ENCODE measurements at places on chromosomes 7 and 10.

GRCh38 chr7:20738518-20739481 is 47.9 kb downstream of the SP8 start:
- DNase-seq, result no peak

GRCh38 chr7:36264913-36265516 is 112.0 kb downstream of the EEPD1 start:
- no peak for DNase-seq

DNA sequence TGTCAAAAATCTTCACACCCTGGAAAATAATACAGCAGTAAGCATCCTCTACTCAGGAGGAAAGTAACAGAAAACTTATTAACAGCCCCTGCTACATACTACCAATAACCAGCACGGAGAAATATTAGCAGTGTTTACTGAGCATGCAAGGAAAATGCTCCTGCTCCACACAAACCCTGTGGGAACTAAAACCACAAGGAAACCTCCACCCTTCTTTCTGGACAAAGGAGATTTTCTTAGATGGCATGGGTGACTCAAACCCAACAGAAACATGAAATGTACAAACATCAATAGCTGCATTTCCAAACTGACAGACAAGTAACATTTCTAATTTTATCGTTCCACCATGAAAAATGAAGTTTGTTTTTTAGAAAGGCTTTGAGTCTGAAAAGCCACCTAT is 113.4 kb downstream of the VPS41 start:
- no peak for DNase-seq

GRCh38 chr7:28106321-28106829 is 74.2 kb downstream of the JAZF1 start:
- peak; percentile 41 for DNase-seq

DNA sequence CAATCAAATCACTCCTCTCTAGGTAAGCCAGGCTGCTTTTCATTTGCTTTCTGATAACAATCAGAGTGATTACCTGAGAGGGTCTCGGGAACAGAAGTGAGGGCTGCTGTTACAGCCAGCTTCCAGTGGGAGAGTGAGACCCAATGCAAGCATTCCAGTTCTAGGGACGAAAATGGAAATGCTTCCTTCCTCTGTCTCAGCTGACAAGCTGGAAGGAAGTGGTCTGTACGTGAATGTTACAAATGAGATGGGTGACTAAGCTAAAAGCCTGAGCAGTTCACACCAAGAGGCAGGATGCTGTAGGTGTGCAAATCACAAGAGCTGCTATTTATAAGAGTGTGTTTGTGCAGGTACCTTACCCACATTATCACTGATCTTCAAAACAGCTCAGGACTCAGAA is 772.4 kb downstream of the GRID1 start:
- no peak for DNase-seq

GRCh38 chr7:101963693-101964092 is 146.3 kb downstream of the CUX1 start:
- no peak for DNase-seq

GRCh38 chr10:97518301-97519043 is 19.7 kb downstream of the UBTD1 start:
- DNase-seq, result no peak

DNA sequence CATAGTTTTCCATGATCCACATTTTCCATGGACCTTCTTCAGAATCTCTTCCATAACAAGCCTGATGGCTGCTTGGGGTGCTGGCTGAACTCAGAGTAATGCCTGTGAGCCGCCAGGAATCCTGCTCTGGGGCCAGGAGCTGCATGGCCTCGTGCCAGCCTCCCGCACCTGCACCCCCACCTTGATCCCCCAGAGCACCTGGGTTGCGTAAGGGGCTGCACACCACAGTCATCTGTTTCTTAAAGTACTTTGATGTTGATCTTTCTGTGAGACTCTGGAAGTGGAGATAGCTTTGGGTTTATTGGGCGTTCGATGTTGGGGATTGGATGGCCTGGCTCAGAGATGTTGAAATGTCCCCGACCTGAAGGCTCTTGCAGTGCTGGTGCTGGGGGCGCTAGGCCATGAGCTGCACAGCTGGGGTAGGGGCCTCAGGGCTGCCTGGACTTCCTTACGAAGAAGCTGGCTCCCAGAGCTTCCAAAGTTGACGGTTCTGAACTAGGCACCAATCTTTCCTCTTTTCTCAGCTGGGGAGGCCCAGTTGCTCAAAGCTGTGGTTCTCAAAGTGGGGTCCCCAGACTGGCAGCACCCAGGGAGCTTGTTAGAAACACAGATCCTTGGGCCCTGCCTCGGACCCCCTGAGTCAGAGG is 534.0 kb downstream of the DNAJB6 start:
- DNase-seq, result no peak

DNA sequence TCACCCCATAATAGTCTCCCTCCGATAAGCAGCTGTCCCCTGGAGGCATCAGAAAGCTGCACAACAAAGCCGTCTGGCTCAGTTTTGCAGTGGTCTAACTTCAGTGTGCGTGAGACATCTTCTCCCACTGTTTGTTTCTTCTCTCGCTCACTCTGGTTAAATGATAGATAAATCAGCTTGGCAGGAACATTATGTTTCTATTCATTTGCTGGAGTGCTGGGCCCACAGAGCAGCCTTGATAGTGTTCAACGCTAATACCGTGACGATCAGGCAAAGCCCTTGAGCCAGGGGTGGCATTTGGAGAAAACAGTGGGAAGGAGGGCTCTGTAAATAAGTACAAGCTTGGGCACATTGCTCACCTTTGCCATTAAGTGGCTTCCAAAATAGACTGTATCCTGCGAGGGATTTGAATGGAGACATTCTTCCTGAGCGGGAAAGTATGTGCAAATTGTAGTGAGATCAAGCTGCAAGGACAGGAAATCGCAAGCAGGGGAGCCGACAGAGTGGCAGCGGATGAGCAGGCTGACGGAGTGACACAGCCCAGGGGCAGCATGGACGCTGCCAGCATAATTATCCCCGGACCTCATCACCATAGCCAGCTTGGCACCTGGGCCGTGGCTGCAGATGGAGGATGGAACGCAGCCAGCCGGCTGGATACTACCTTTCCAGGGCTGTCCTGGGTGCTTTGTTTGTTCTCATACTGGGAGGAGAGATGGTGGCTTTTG is 256.8 kb upstream of the FZD8 start:
- DNase-seq, result peak; percentile 90

GRCh38 chr7:137324796-137325696 is 18.5 kb downstream of the PTN start:
- DNase-seq, result no peak

GRCh38 chr10:12803776-12804175 is 197.7 kb downstream of the CCDC3 start:
- no peak for DNase-seq

- peak; percentile 54 for DNase-seq
Observed at GRCh38 chr10:44801383-44802327, 109.5 kb upstream of the TMEM72 start.

- DNase-seq, result no peak
Observed at GRCh38 chr7:33806298-33807154, 98.8 kb upstream of the BMPER start.

DNA sequence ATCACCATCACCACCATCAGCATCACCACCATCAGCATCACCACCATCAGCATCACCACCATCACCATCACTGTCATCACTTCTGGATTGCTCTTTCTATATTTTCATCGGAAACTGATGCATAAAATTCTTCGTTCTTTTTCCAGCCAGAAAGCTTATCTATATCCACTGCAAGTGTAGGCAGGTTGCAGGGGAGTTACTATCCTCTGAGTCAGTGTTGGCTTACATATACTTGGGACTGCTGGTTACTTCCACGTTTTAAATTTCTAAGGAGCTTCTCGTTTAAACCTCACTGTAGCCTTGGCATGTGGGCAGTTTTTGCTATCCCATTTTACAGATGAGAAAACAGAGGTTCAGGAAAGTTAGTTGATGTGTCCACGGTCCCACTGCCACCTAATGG is 66.1 kb downstream of the FOXL3 start:
- no peak for DNase-seq

DNA sequence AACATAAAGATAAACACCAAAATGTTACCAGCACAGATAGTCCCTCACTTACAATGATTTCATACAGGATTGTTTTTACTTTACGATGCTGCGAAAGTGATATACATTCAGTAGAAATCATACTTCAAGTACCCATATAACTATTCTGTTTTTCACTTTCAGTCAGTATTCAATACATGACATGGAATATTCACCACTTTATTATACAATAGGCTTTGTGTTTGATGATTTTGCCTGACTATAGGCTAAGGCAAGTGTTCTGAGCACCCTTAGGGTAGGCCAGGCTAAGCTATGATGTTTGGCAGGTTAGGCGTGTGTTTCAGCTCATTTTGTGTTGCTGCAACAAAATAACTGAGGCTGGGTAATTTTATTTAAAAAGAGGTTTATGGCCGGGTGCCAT is 155.0 kb downstream of the RTKN2 start:
- no peak for DNase-seq

DNA sequence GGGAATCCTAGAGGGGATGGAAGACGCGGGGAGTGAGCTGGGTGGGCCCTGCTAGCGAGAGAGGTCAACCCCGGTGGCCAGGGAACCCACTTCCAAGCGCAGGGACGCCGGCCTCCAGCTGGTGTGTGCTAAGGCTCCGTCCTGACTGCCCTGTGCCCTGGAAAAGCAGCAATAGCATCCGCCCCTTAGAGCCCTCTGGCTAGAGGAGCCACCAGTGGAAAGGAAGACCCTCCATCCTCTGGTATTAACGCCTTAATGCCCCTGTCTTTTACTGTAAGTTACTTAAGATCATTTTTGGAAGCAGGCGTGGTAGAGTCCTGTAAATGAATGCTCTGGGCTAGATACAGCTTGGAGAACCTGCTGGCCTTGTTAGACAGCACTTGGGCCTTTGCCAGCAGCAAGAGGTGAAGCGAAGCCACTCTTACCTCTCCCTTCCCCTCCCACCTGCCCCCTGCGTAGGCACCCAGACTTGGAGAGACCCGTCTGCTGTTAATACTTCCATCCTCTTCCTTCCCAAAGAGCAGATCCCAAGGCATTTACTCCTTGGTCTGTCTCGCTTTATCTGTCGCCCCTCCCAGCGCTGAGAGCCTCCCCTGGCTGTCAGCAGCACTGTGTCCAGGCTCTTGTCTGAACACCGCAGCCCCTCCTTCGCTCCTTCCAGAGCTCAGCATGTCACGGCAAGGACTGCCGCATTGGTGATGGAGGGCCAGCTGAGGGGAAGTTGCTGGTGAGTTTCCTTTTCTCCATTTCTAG is 4.6 kb downstream of the REPIN1 start:
- DNase-seq, result no peak

DNA sequence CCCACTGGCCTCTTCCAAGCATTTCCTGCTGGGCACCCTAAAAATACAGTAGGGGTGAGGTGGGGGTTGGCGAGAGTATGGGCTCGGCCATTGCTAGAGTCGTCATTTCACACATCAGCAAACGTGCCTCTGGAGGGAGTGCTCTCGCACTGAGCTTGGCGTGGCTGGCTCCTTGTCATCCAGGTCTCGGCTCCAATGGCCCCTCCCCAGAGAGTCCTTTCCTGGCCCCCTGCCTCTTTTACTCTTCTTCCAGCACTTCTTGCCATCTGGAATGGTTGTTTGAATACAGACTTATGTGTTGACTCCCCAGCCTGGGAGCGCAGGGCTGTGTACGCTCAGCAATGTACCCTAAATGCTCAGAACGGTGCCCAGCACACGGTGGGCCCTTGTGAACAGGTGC is 18.8 kb downstream of the UNC5B start:
- DNase-seq, result no peak

DNA sequence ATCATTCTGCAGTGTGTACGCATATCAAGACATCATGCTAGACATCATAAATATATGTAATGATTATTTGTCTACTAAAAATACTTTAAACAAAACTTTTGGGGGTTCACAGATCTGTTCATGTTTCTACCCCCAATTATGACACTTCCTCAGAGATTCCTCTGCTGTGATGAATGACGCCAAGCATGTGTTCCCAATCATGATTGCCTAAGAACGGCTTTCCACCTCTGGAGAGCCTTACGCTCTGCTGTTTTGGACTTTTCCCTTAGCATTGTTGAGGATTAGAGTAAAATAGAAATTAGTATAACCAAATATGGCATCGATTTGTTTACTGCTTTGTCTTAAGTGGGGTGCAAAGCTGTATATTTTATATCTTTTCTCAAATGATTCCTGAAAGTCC is 236.3 kb upstream of the IGFBP3 start:
- no peak for DNase-seq

GRCh38 chr7:52294942-52295341 is 740.5 kb upstream of the POM121L12 start:
- no peak for DNase-seq

DNA sequence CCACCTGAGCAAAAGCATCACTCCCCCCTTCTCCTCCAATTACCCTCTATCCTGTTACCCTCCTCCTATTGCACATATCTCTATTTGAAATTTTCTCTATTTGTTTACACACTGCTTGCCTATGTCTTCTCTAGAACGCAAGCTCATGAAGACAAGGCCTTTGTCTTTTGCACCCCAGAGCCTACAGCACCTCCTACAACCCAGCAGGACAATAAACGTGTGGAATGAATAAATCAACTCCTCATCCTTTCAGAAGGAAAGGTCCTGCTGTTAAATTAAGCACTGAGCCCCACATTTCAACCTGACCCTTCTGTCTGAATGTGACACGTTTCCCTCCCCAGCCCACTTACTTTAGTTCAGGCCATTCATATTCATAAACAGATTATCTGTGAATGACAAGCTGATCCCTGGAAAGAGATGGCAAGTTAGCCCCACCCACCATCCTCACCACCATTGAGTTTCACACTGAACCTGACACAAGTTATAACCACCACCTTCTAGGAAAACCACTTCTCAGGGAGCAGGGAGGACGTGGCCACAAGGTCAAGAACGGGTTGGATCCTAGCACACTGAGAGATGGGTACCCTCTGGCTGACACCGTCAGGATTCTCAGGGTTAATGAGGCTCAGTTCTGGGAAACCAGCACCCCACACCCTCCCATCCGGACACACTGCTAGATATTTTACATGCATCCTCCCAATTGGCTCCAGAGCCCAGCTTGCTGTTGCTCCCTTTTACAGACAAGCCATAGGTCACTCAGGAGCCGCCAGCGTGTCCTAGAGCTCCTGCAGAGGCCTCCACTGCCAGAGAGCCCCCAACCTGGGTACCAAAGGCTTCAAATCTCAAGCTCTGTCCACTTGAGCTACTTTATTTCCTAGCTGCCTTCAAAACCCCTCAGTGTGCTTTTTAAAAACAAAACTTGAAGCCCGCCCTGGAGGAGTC is 934 bp downstream of the PRTFDC1 start:
- peak; percentile 17 for DNase-seq

GRCh38 chr10:836782-837181 is 94.7 kb downstream of the LARP4B start:
- DNase-seq, result no peak

All from NCI-H345 (cell line).